T-cell (primary cell): ENCODE measurements at places on chromosomes 12 and 14. TPM values are rescaled to one million over a fixed set of nuclear protein-coding genes. Genes with fewer than 3 reads are reported as not detected.

DNA sequence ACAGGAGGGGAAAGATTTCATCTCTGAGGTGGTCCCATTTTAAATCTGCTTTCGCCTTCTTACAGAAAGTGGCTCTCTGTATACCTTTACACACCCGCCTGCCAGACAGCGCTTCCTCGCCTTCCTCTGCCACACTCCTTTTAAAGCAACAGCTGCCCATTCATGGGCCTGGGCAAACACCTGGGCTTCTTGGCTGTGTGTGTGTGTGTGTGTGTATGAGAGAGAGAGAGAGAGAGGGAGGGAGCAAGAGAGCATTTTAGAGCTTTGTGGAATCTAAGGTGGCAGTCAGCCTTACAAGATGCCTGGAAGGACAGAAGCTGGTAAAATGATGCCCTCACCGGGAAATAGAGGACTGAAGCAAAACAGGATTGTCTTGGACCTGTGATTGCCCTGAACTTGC is 20.0 kb downstream of the PTHLH start:
- H3K27ac ChIP-seq: no peak overlapping the region
- DNase-seq: no peak
- no peaks in the 10 kb centered on the region for H3K36me3 ChIP-seq

- DNase-seq: no peak
- no peak overlapping the region for H3K27ac ChIP-seq
- no peaks in the 10 kb centered on the region for H3K4me1 ChIP-seq
- no peak overlapping the region for H3K4me3 ChIP-seq
- H3K36me3 ChIP-seq: no peaks in the 10 kb centered on the region
Measured at GRCh38 chr12:89033062-89033461, 319.2 kb downstream of the DUSP6 start.

- no peaks in the 10 kb centered on the region for H3K4me1 ChIP-seq
- H3K27ac ChIP-seq: no peak overlapping the region
- no peak overlapping the region for H3K4me3 ChIP-seq
- no peak for DNase-seq
- H3K27me3 ChIP-seq: no peaks in the 10 kb centered on the region
Measured at GRCh38 chr12:96698521-96698920, 208.5 kb upstream of the NEDD1 start.

- no peaks in the 10 kb centered on the region for H3K27me3 ChIP-seq
- H3K4me1 ChIP-seq: no peaks in the 10 kb centered on the region
- H3K36me3 ChIP-seq: no peaks in the 10 kb centered on the region
Measured at GRCh38 chr14:58662018-58662417, 24.3 kb downstream of the DACT1 start.

DNA sequence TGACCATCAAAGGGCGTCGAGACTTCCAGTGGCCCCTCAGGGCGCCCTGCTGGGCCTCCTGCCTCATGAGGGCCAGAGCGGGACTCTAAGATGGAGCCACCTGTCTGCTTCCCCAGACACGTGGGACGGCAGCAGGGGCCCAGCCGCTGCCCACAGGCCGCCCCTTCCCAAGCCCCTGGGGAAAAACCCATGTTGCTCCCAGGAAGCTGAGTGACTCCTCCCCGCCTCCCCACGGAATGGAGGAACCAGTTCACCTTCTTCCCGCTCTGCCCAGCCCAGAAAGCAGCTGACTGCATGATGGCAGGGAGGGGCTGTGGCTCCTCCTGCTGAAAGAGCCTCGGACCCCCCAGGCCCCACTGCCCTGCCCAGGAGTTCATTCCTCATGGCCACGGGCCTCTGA is 14.9 kb downstream of the RAB35 start:
- no peak overlapping the region for H3K4me3 ChIP-seq
- H3K4me1 ChIP-seq: peaks cover 40% of the 10 kb centered on the region
- no peaks in the 10 kb centered on the region for H3K27me3 ChIP-seq
- peak overlapping the region; percentile 29 for H3K27ac ChIP-seq

GRCh38 chr12:59847127-59847526 is 251.3 kb downstream of the SLC16A7 start:
- no peak overlapping the region for H3K4me3 ChIP-seq
- H3K4me1 ChIP-seq: no peaks in the 10 kb centered on the region
- no peaks in the 10 kb centered on the region for H3K27me3 ChIP-seq
- H3K36me3 ChIP-seq: no peaks in the 10 kb centered on the region
- no peak overlapping the region for H3K27ac ChIP-seq

- DNase-seq: no peak
- H3K4me1 ChIP-seq: no peaks in the 10 kb centered on the region
- H3K4me3 ChIP-seq: no peak overlapping the region
- no peaks in the 10 kb centered on the region for H3K27me3 ChIP-seq
Measured at GRCh38 chr12:110906985-110907384, 13.4 kb downstream of the MYL2 start.

DNA sequence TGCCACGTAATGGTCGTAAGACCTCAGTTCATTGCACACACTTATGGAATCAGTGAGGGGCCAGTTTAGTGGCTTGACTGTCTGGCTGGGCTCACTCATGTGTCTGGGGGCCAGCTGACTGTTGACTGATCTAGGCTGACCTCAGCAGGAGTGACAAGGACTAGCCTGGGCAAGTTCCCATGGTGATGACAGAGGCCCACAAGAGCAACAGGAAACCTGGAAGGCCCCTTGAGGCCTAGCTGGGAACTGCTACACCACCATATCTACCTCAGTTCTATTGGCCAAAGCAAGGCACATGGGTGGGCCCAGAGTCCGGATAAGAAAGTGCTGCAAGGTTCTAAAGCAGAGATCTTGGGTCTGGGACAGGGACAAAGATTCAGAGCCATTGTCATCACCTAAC is 21.3 kb upstream of the RFLNA start:
- H3K36me3 ChIP-seq: no peaks in the 10 kb centered on the region
- H3K4me3 ChIP-seq: no peak overlapping the region
- H3K27me3 ChIP-seq: peaks cover 24% of the 10 kb centered on the region
- no peak overlapping the region for H3K27ac ChIP-seq
- DNase-seq: no peak

GRCh38 chr12:69056743-69057515 is 124.0 kb upstream of the CPM start:
- no peak overlapping the region for H3K4me3 ChIP-seq
- H3K36me3 ChIP-seq: no peaks in the 10 kb centered on the region
- DNase-seq: no peak
- peaks cover 3% of the 10 kb centered on the region for H3K27me3 ChIP-seq

The BMP4 gene
- 1.1 TPM for total RNA-seq

The ZDHHC22 gene
- not detected for total RNA-seq

The IGFBP6 gene
- 0.79 TPM for total RNA-seq
